ENCODE measurements at places on chromosomes 1 and 21. TPM values are rescaled to one million over a fixed set of nuclear protein-coding genes. Genes with fewer than 3 reads are reported as not detected.

Gene ZSWIM5
- 12.3 TPM for total RNA-seq

DNA sequence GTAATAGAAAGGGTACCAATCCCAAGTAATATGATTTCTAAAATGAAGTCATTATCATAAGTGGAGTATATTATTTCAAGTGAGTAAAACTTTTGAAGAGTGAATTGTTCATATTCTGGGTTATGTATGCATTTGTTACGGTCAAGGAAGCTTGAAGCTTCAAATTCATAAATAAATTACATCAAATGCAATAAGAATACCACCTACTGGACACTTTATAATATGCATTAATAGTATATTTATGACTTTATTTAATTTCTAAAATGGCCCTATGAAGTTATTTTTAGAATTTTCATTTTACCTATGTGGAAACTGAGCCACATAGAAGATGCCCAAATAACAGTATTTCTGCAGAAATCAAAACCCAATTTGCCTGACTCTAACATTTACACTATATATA, 260.6 kb downstream of the SMYD3 start:
- DNase-seq, result no peak

DNA sequence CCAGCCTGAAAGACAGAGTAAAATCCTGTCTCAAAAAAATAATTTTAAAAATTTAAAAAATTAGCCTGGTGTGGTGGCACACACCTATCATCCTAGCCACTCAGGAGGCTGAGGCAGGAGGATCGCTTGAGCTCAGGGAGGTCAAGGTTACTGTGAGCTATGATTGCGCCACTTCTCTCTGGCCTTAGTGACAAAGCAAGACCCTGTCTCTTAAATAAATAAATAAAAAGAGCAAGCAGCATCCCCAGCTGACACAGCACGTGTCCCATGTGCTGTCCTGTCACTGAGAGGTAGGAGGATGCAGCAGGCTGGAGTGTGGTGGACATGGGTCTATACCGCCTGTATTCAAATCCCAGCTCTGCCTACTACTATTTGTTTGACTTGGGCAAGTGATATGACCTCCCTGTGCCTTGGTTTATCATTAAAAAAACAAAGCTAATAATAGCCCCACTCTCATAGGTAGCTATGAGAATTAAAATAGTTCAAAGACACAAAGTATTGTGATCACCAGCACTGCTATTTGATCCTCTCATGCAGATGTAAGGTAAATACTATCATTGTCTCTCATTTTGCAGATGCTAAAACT, 22.2 kb upstream of the ECE1 start:
- no peak for DNase-seq

DNA sequence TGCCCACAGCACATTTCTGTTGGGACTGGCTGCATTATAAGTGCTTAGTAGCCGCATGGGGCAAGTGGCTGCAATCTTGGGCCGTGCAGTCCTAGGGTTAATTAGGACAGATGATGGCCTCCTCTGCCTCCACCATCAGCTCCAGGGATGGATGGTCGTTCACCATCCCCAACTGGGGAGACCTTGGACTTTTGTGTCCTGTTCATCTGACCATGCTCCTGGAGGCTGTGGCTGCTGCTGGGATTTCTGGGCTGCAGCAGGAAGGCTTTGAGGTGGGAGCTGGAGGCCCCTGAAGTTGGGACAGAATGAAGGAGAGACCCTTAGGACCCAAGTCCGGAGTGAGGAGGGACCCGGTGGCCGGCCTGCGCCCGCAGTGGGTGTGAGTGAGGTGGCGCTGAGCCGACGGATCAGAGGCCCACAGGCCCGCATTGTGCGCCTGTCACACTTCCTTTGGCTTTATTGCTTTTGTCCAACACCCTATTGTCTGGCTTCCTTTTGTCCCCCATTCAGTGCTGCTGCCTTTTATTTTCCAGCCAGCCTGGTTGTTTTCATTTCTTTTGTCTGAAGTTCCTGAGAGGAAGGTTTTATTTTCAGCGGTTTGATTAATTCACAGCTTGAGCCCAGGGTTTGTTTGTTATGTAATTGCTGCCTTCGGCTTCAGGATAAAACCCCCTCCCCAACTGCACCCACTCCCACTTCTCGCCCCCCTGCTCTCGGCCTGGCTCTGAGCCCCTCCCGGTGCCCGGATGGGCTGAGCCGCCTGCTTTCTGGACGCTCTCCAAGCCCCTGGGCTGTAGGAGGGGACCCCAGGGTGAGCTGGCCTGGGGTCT, 35.6 kb downstream of the SOX13 start:
- DNase-seq, result peak; percentile 82

DNA sequence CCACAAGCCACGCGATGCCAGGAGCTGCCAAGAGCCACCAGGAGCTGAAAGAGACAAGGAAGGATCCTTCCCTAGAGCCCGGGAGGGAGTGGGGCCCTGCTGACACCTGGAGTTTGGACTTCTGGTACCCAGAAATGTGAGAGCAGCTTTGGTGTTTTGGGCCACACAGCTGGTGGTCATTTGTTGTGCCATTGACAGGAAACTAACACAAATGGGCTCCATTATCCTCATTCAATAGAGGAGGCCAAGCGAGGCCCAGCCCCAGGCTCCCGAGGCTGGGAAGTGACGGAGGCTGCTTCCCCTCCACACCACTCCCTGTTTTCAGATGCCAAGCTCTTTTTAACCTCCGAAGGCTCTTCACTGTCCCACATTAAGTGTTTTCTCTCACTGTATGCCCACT, 25.5 kb downstream of the DHRS3 start:
- no peak for DNase-seq

DNA sequence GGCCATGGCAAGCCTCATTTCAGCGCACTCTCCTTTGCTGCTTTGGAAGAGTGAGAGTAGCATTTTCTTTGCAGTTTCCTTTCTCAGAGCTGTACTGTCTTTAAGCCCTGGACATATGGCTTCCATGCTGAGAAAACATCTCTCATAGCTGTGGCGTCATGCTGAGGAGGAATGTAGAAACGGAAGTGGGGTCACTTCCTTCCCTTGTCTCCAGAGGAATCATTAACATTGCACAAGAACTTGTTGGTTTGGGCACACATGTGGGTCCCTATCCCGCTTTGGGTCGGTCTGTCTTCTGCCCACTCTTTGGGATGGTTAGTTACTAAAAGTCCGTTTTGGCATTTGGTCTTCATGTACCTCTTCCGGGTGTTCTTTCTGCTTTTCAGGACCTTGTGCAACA, 5.6 kb downstream of the MFN2 start:
- no peak for DNase-seq

DNA sequence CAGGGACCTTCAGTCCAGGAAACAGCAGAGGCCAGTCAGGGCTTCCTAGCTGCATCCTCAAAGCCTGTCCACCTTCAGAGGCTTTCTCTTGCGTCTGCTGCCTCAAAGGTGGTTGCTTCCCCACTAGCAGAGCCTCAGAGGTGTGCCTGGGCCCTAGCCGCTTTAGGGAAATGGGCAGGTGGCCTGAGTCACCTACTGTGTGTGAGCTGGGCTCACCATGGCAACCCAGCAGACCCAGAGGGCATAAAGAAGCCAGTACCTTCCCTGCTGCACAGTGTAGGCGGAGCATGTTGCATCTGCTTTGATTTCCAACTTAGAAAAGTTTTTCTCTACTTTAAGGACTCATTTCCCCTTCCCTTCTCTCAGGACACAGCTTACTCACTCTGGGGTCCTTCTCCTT, 12.5 kb downstream of the SLC9A1 start:
- no peak for DNase-seq
